Renal pelvis (tissue), 12 donors: ENCODE measurements at places on chromosomes 3 and 15.

DNA sequence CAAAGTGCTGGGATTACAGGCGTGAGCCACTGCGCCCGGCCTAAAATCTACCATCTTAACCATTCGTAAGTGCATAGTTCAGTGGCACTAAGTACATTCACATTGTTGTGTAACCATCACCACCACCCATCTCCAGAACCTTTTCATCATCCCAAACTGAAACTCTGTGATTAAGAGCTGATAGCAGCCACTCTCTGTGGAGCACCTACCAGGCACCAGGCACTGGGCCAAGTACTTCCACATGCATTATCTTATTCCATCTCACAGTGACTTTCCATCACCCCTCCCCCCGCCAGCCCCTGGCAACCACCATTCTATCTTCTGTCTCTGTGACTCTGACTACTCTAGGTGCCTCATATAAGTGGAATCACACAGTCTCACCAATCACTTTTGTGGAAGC, 2.3 kb upstream of the INSYN1 start:
- DNase-seq, result no peak

DNA sequence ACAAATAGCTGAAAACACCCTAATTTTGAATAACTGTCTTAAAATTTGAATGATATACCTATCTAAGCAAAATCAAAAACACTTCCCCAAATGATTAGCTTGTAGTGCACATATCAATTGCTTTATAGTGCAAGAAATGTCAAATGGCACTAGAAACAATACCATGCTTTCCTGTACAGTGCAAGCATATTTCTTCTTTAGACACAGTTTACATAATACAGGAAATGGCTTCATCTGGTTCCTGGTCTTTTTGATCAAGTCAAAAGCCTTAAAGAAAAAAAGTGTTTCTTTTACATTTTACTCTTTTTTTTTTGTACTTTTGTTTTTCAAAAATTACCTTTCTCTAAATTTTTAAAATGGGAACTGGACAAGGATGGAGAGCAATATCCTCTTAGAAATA, 352.1 kb downstream of the MECOM start:
- DNase-seq, result no peak

DNA sequence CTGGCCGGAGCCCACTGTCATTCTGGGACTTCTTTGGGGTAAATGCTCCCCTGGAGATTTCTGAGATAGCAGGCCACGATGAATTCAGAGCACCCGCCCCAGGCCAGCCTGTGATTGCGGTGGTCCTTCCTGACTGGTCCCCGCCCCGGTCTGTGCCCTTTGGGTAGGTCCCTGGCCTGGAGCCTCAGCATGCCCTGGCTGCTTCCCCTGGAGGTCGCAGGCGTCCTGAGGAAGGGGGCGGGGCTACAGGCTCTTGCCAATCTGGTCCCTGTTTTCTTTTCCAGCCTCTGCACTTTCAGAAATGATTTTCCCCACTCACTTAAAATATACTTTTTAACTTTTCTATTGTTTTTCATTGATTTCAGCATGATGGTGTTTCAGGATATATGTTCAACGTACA, 250.2 kb upstream of the ATP10A start:
- no peak for DNase-seq

DNA sequence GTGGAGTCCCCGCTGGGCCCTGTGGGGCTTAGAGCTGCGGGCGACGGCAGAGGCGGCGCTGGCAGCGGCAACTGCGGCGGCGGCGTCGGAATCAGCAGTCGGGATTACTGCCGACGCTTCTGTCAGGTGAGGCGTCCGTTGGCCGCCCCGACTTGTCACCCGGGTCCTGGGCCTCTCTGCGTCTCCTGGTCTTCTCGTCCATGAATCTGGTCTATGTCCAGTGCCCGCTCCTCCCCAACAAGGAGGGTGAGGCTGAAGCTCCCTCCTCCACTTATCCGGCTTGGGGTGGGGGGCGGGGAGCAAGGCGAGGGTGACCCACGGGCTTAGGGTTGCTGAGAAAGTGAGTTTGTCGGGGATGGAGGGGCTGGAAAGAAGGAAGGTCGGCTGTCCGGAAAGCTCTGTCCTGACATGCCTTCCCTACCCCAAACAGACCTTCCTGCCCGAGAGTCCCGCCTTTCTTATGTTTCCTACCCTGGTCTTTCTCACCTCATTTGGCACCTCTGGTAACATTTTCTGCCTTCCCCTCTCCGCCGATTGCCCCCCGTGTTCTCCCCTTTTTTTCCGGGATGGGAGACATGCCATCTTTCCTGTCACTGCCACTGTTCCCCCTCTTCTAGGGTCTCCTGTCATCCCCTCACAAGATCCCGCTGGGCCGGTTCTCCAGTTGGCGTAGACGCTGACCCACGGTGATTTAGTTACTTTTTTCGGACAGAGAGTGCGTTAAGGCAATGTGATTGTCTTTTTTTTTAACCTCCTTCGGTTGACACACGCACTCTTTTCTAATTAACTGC, 520 bp downstream of the ZNF654 start:
- DNase-seq, result no peak

DNA sequence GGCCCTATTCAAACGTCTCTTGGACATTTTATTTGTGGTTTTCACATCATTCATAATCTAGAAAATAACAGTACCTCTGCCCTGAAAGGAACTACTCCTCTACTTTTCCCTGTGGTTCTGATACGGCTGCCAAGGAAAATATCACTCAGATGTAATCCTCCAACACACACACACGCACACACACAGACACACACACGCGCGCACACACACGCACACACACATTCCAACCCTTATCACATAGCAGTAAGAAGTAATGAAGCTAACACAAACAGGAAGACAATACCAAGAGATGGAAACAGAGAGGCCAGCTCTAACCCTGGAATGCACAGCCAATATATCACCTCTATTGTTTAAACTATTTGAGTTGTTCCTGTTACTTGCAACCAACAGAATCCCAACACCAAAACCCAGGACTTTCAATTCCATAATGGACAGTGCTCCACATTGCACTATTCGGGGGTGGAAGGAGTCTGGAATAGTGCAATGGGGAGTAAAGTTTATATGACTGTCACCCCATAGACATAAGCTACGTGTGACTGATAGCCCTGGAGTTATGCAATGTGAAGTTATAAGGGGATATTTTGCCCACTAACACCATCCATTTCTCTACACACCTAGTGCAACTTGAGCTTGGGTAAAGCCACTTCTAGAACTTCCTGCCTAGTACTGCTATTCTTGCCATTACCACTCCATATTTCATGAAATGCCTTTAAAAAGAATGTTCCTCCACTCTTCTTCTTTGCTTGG, 71.3 kb upstream of the FNDC3B start:
- DNase-seq, result no peak

DNA sequence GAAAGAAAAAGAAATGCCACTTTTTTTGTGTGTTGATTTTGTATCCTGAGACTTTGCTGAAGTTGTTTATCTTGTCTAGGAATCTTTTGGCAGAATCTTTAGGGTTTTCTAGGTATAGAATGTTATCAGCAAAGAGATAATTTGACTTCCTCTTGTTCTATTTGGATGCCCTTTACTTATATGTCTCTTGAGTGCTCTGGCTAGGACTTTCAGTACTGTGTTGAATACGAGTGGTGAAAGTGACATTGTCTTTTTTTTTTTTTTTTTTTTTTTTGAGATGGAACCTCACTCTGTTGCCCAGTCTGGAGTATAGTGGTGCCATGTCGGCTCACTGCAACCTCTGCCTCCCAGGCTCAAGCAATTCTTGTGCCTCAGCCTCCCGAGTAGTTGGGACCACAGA, 64.7 kb upstream of the NPHP3 start:
- no peak for DNase-seq

DNA sequence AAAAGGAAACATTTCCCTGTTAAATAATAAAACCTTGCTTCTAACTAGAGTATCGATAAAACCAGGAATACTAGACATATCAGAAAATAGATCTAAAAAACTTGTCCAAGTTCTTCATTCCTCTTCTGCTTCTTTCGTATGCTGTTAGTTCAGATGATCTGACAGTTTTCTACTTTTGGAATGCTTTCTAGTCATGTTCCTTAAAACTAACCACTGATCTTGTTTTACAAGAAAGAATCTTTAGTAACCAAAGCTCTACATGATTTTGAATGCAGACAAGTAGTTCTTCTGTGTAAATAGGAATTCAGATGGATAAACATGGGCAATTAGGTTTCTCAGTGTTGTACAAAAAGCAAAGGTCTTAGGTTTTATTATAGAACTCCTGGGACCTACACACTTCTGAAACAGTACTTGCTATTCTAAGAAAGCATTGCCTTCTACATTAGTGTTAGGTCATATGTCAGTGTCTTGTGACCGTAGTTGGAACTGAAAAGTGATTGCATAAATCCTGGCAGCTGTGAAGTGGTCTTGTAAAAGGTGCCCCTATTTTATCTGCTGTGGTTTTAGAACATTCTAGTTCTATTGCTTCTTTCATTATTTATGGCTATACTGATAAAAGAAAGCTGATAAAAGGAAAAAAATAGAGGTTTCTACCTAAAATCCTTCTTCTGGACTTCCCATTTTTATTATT, 40.7 kb downstream of the SNRK start:
- DNase-seq, result no peak

DNA sequence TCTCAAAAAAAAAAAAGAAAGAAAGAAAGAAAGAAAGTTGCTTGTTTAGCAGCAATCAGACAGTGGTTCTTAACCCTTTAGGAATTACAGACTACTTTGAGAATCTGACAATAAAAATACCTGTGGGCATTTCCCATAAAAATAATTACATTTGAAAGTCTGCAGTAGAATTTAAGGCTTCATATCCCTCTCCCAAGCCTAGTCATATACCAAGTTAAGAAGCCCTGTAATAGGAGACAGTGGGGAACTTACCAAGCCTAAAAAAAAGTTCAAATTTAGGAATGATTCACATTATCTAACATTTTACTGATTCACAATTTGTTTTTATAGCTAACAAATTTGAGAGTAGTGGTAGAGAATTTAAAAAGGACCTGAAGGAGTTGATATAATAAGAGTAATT, 47.5 kb downstream of the LRRFIP2 start:
- DNase-seq, result no peak

DNA sequence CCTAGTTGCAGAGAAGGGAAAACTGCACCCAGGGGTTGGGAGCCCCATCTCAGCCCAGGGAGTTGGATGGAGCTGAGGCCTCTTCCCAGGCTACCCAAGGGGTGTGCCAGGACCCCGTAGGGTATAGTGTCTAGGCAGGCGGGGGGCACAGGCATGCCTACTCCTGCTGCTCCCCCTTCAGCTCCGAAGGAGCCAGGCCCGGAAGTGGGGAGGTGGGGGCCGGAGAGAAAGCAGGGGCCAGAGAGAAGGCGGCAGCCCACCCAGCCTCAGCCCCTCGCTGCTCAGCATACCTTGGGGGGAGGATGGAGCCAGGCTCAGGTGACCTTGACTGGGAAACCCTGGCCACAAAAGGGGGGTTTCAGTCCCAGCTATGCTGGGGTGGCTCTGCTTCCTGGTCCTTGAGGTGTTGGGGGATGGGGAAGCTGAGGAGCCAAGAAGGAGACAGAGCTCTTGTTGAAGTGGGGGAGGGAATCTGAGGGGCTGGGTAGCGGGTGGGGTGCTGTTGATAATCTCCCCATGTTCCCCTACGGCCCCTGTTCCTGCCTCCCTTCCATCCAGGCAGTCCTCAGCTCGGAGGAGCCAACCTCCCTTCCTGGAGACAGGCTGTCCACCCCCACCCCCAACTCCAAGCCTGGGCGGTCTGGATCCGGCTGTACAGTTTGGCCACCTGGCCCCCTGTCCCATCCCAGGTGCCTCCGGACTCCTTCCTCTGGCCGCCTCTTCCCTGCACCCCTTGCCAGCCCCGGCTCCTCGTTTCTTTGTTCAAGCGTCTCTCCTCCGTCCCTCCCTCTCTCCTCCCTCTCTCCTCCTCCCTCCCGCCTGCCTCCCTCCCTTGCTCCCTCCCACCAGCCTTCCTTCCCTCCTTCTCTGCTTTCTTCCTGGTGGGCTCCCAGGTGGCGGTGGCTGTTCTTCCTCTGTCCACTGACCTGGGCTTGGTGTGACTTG, 1.7 kb downstream of the SEMA3F start:
- DNase-seq, result no peak

DNA sequence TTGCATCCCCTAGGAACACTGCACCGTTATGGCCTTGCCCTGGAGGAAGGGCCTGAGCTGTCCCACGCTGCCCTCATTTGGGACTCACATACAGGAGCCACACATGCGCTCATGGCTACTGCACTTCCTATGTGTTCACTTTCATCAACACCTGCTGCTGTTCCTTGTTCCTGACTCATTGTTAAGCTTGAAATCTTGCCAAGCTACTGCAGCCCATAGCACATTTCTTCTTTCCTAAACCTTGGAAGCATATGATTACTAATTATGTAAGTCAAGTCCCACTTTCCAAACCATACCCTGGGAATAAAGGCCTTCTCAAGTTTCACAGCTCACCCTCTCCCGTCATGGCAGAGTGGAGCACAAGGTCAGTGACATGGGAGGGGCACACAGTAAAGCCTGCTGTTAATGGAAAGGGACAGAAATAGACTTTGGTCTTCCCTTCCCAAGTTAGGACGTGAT, 307.9 kb downstream of the CLSTN2 start:
- DNase-seq, result no peak

DNA sequence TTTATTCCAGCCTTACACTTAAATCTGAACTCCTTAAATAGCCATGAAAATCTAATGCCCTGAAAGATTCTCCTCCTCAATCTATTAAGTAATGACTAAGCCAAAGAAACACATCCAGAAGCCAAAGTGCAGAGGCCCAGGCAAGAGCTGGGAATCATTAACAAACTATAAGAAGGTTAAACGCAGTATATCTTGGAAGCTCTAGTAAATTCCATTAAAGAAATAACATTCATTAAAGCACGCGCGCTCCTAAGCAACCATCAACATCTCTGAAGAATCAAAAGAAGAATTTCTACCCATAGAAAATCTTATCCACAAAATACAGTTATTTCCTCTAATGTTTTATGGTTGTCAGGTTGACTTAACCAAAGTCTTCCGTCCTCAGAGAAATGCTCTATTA, 29.5 kb downstream of the MB21D2 start:
- no peak for DNase-seq

- DNase-seq, result no peak
These were observed 34.7 kb downstream of the NUSAP1 start for GRCh38 chr15:41367418-41367817.

DNA sequence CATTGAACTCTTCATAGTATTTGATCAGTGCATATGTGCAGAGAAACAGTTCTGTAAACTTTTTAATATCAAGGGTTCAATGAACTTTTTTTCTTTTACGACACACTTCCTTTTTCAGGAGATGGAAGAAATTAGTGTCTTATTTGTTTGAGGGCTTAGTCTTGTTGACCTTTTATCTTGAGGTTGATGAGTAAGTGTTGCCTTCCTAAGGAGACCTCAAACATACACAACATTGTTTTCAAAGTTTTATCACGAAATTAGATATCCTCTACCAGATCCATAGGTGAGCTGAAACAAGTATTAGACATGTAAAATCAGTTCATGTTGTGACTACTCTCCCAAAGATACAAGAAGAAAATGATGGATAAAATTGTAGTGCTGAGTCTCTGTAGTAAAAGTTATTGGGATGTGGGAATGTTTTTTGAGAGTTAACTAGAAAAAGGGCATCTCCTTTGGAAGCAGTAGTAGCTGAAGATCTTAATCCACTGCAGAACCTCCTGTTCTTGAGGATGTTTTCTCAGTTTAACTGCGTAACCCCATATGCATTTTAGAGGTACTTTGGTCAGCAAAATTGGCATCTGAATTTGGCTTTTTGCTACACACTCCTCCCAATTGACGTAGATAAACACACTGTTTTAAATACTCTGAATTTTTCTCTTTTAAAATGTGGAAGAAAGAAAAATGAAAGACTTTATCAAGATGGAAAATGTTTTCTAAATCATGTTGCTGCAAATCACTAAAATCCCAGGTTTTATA, 116.8 kb downstream of the GALK2 start:
- no peak for DNase-seq

- no peak for DNase-seq
These were observed 21.1 kb upstream of the MINDY4B start for GRCh38 chr3:150926328-150926727.
